ENCODE measurements at places on chromosomes 4 and X. TPM values are rescaled to one million over a fixed set of nuclear protein-coding genes. Genes with fewer than 3 reads are reported as not detected.
A peak's percentile ranks its signal among the peaks of the same experiment; 100 is the strongest.

MAPK10 gene
- total RNA-seq: 32.0 TPM

HPGD gene
- not detected for total RNA-seq

ASMT gene
- total RNA-seq: not detected

IL2 gene
- not detected for total RNA-seq

MAGEB2 gene
- not detected for total RNA-seq

BEND2 gene
- not detected for total RNA-seq

GPRIN3 gene
- 9.9 TPM for total RNA-seq

NRK gene
- total RNA-seq: not detected

DNA sequence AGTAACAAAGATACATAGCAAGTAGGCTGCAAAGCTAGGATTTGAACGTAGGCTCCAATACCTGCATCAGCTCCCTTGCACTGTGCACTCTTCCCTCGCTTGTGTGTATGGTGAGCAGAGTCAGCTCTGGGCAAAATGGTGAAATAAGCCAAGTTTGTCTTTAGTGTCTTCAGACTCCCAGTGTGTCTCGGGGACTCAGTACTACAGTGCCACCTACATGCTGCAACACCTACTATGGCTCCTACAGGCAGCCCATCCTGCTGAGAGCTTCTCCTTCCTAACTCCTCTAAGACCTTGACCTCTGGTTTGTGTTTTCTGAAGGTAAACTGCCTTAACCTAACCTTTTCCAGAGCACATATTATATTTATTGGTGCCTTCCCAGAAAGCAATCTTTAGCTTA is 42.5 kb downstream of the RTL9 start:
- peak; percentile 8 for DNase-seq

DNA sequence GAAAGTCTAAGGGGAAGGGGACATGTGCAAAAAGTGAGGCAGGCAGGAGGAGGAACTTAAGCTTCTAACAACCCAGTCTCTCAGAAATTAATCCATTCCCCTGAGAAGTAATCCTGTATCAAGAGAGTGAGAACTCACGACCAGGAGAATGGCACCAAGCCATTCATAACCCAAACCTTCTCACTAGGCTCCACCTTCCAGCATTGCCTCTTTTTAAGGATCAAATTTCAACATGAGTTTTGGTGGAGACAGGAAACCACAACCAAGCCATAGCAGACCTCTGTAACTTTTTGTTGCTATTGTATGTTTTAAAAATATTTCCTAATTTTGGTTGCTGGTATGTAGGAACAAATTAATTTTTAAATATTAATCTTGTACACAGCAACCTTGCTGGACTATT is 32.8 kb downstream of the PASD1 start:
- no peak for DNase-seq

GRCh38 chr4:30117433-30117832 is 602.7 kb upstream of the PCDH7 start:
- no peak for DNase-seq

GRCh38 chrX:56784666-56785065 is 55.6 kb downstream of the NBDY start:
- no peak for DNase-seq

- DNase-seq: no peak
Measured at GRCh38 chr4:31246856-31247255, 526.7 kb downstream of the PCDH7 start.

DNA sequence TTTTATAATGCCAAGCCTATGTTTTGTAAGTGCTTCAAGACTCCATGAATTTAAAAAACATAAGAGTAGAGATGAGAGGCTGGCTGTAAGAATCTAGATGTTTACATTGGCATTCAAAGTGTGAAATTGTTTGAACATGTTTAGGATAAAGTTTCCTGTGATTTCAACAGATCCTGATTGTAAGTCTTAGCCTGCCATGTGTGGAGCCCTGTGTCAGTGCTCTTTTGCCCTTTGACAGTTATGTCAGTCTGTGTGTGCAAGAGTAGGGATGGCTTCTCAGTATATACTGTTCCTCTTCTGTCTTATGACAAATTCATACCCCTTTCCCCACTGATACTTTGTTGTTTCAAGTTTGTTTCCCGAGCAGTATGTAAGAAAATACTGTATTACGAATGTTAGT is 68.2 kb downstream of the USP9X start:
- no peak for DNase-seq

DNA sequence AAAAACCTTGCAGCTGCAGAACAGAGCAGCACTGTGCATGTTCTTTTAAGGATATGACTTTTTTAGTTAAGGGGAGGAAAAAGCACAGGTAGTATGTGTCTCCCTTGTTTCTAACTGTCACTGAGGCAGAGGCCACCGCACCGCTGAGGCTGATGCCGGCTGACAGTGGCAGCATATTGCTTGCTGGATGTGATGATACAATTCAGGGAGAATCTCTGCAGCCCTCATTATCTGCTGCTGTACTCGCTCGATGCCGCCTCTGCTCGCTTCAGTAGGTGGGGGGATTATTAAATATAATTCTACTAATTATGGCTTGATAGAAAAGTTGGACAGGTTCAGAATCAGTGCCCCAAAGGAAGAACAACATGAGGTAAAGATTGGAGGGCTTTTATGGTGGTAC is 378.8 kb upstream of the NOCT start:
- no peak for DNase-seq

GRCh38 chr4:8401665-8402064 is 38.9 kb downstream of the ACOX3 start:
- DNase-seq: no peak

- DNase-seq: no peak
Measured at GRCh38 chr4:181982856-181983255, 260.3 kb upstream of the TENM3 start.

GRCh38 chrX:136662104-136662503 is 14.1 kb downstream of the CD40LG start:
- no peak for DNase-seq

- no peak for DNase-seq
Measured at GRCh38 chr4:174420316-174420715, 102.0 kb downstream of the HPGD start.

DNA sequence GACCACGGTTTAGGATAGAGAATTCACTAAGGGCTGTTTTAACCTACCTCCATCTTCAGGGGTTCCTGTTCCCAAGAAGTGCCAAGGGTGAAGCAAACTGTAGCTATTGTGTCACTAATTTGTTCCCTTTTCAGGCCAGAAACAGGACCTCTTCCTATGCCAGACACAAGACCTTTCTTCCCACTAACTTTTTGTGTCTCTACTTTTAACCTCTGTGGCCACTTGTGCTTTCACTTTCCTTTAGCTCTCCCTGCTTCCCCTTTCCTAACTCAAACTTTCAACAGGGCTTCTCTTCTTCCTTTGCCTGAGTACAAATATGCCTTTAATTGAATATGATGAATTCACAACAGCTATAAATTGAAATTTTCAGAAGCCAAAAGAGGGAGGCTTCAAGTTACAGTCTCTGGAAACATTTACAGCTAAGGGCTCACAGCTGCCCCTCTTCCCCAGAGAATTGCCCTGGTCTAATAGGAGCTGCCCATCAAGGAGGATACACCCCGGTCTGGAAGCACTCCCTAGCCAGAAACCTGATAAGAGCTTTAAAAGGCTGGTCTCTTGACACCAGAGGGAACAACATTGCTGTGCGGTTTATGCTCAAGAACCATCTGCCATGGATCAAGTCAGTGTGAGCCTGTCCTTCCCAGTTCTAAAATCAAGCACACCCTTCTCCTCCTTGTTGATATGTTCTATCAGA is 61.7 kb upstream of the PLS3 start:
- DNase-seq: no peak

GRCh38 chrX:31128855-31129254 is 57.0 kb upstream of the FTHL17 start:
- DNase-seq: no peak

DNA sequence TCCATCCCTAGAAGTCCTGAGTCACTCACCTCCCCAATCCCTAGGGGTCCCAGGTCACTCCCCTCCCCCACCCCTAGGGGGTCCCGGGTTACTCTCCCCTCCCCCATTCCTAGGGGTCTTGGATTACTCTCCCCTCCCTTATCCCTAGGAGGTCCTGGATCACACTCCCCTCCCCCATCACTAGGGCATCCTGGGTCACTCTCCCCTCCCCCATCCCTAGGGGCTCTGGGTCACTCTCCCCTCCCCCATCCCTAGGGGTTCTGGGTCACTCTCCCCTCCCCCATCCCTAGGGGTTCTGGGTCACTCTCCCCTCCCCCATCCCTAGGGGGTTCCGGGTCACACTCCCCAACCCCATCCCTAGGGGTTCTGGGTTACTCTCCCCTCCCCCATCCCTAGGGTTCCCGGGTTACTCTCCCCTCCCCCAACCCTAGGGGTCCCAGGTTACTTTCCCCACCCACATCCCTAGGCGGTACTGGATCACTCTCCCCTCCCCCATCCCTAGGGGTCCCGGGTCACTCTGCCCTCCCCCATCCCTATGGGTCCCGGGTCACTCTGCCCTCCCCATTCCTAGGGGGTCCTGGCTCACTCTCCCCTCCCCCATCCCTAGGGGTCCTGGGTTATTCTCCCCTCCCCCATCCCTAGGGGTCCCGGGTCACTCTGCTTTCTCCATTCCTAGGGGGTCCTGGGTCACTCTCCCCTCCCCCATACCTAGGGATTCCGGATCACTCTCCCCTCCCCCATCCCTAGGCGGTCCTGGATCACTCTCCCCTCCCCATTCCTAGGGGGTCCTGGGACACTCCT is 2.1 kb downstream of the ASMTL start:
- DNase-seq: no peak

- DNase-seq: no peak
Measured at GRCh38 chr4:86178211-86178610, 181.6 kb downstream of the MAPK10 start.

- DNase-seq: peak; percentile 5
Measured at GRCh38 chr4:4859325-4859798, at the start of gene MSX1. MSX1 (plus strand) TSS chr4:4859665; CDS start chr4:4859900, 235 bp downstream.

DNA sequence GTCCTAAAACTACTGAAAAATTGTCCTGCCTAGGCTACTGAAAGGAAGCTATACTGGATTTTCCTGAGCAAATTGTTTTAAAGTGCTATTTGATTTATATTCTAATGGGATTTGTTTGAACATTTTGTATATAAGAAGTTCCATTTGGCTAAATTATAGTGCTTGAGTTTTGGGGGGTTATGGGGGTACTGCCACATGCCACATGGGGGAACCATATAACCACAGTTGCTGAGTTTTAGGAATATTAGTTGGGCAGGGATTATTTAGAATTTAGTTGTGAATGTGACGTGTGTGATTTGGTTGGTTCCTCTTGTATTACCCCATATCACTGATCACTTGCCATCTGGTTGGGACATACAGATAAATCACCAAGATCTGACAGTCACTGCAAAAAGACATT is 224.5 kb upstream of the TAPT1 start:
- no peak for DNase-seq

GRCh38 chr4:25953740-25954139 is 39.7 kb downstream of the SMIM20 start:
- DNase-seq: no peak

DNA sequence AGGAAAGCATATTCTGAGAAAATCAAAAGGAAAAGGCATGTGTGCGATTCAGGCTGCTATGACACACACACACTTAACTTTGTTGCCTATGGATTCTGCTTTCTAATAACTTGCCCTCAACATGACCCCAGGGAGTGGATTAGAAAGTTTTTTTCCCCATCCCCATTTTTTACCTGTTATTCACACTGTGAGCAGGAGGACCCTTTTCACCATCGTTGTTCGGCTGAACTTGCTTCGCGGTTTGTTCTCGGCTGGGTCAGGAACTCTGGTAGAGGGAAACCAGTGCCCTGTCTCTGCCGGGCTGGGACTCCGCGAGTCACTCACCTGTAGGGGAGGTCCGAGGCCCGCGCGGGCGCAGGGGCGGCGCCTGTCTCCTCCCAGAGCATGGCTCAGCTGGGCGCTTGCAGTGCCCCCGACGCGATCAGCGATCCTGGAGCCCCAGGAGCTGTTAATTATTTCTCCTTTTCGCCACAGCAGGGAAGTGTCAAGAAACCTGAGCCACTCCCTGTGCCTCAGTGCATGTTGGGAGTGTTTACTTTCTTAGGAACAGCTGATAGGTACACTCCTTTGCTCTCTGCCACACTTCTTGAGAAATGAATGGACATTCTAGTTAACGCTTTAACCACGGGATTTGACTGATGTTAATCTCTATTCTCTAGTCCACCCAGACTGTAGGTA is at the start of gene RASSF6:
Gene RASSF6 (minus strand): TSS at position 322 of the 678 bp plus-strand sequence. CDS start 8,641 bp downstream, outside the sequence.
- peak; percentile 86 for DNase-seq

DNA sequence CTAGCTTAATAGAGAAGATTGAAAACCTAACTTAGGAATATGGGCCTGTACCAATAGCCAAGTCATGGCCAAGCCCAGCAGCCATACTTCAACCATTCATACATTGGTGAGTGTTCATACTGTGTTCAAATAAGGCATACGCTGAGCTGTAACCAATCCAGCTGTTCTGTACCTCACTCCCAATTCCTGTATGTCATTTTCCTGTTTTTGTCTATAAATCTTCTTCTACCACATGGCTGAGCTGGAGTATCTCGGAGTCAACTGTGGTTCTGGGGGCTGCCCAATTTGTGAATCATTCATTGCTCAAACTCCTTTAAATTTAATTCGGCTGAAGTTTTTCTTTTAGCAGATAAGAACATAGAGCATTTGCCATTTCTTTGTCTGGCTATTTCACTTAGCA is 195.3 kb upstream of the ANKRD50 start:
- no peak for DNase-seq

GRCh38 chr4:56130606-56131155 is 181.9 kb downstream of the CEP135 start:
- DNase-seq: no peak

DNA sequence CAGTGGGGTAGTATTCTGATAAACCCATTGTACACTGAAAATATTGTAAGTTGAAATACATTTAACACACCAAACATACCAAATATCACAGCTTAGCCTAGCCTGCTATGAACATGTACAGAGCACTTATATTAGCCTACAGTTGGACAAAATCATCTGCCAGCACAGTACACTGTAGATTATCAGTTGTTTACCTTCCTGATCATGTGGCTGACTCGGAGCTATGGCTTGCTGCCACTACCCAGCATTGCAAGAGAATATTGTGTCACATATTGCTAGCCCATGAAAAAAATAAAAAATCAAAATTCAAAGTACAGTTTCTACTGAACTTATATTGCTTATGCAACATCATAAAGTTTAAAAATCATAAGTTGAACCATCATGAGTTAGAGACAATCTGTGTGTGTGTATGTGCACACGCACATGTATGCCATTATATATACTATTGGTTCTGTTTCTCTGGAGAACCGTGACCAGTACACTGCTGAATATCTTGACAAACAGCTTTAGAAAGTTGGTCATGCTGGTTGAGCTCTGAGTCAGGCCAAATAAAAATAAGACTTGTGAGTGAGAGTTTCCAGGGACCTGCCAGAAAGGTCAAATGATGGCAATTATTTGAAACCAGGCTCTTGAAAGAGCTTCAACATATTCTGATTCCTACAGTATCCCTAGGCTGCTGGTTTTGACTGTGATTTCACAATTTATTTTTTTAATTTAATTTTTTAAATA is 238.5 kb downstream of the PRR32 start:
- no peak for DNase-seq
